ENCODE measurements at places on chromosomes 7 and 10.

- no peak for DNase-seq
Measured at GRCh38 chr10:124874-125273, 10.4 kb upstream of the ZMYND11 start.

DNA sequence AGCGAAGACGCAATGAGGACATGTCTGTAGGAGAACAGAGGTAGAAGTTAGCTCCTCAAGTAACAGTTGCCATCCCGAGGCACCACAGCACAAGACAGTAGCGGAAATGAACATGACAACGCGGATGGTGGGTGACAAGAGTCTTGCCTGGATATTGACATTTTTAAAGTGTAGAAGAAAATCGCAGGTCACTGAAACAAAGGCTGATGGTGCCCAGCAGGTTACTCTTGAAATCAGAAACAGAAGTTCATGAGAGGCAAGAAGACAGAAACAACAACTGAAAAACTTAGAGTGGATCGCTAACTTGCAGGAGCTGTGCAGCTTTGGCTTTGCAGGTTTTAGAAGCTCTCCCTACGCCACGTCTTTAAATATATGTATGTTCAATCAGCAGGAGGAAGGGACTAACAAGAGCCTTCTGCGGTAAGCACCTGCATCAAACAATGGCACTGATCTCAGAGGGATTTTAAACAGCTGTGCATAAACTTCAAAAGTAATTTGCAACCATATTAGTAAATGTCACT lies 1.8 kb downstream of the PRKCQ start:
- no peak for DNase-seq

DNA sequence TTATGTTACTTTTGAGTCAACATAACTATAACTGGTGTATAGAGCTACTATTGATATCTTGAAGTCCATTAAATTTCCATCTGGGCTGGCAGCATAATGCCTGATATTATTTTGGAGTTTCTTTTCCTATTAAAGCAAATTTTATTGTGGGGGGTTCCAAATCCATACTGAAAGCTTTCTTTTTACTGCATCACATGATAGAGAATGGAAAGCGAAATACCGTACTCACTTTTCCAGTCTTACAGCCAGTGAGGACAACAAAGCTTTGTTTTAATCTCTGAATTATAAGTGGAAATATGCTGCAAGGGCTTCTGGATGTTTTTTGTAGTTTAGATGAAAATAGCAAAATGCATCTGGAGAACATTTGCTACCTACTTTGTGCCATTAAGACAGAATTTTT lies 477.5 kb upstream of the SEMA3D start:
- no peak for DNase-seq

GRCh38 chr7:69892790-69893189 lies 294.5 kb downstream of the AUTS2 start:
- no peak for DNase-seq

DNA sequence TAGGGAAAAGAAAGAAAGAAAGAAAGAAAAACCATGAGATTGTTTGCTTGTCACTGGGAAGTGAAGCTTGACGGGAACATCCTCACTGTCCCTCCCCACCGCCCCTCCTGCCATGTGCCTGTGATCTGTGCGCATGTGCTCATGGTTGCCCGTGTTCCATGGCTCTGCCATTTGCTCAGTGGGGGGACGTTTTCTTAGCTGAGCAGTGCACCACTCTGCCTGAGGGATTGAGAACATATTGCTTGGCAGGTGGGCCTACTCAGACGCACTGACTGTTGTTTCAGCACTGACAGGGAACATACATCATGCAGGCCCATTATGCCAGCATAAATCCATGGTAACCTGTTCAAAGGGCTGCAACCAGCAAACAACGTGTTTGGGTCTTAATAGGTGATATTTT lies 747.9 kb upstream of the GALNT17 start:
- DNase-seq, result no peak

GRCh38 chr10:60611291-60611747 lies 167.0 kb upstream of the CDK1 start:
- DNase-seq, result peak; percentile 71

DNA sequence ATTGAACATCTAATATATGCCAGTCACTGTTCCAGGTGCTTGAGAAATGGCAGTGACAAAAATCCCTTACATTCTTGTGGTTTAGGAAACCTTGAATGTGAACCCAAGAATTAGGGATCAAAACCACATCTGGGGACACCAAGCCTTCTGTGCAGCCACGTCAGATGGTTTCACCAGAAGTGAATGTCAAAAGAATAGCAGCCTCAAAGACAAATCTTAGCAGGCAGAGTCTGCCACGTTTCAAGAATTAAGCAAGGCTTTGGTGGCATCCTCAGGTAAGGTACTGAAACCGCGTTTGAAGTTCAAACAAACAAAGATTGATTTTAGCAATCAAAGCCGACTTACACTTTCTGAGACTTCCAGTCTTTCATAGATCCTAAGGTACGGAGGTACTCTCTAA lies 225.5 kb upstream of the GNAI1 start:
- no peak for DNase-seq

DNA sequence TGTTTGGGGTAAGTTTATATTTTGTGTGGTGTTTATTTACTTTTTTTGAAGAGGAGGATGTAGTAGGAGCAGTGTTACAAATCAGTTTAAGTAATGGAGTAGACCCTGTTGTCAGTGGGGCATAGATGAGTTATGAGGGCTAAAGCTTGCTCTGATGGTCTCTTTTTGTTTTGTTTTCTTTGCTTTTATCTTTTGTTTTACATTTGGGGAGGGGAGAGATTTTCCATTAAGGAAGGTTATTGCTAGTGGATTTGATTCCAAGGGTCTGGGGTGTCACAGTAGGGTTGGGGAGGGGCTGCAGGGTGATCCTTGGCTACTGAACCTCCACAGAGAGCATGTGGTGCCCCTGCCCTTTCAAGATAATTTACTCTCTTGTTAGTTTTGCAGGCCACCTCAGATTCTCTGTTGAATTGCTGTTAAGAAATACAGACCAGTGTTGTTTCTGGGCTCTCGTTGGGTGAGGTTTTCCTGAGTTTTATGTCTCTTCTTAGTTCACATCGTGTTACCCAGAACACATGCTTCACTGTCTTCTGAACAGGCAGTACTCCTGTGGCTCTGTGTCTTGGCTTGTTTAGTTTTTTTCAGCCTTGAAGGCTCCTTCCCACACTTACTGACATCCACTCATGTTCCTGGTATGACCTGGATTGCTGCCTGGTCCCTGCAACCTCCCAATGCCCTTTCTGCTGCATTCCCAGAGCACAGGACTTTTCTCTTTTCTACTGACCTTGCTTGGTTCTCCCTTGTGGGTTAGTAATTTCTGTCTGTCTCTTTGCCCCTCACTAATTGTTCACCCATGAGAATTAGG lies 4.2 kb downstream of the KIFBP start:
- peak; percentile 97 for DNase-seq

DNA sequence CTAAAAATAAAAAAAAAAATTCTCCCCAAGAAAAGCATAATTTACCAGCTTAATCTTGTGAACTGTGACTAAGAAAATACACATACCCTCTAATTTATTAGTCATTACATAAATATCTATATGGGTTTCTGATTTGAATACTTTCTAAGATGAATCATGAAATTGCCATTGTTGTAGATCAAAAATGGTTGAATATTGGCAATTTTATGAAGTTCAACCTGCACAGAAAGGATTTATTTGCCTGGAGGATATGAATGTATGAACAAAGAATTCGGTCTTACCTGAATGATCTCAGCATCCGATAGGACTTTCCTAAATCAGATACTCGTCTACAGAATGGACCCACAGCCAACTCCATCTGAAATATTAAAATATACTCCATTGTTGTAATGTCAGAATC lies 61.5 kb downstream of the HBP1 start:
- peak; percentile 53 for DNase-seq

DNA sequence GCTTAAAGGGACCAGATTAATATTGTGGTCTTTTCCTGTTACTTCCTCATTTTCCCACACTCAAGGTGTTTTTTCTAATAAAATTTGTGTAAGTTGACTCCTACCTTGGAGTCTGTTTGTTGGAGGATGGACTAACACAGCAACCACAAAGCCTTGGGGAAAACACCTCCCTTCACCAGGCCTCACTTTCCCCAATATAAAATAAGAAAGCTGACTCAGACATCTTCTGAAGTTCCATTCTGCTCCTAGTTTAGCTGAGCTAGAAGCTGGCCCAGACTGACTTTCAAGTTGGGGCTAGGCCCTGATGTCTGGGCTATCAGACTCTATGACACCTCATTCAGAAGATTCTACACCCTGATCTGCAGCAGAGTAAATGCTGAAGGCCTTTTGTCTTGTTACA lies 73.0 kb upstream of the ADRB1 start:
- DNase-seq, result no peak

Measured in IMR-90 (cell line).